ENCODE measurements at places on chromosomes 7 and 10. TPM values are rescaled to one million over a fixed set of nuclear protein-coding genes. Genes with fewer than 3 reads are reported as not detected.

Gene NUTM2E
- total RNA-seq = 0.49 TPM

Gene CYP3A5
- total RNA-seq = 9.9 TPM

Gene OR2A5
- total RNA-seq = not detected

Gene PRLHR
- total RNA-seq = not detected

Gene KCND2
- not detected for total RNA-seq

Data from A673 (cell line).